ENCODE measurements at places on chromosomes 2 and 18.

DNA sequence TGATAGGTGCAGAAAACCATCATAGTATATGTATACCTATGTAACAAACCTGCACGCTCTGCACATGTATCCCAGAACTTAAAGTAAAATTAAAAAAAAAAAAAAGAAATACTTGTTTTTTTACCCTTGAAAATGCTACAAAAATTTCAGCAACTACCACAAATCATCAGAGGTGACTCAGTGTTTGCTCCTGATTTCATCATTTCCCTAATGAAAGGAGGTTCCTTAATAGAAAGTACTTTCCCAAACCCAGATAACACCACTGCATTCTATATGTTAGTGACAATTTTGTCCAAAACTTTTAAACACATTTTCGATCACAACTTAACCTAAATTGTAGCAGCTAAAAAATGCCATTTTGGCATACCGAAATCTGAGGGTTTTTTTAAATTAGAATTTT, 163.3 kb downstream of the SLC39A10 start:
- DNase-seq, result no peak

DNA sequence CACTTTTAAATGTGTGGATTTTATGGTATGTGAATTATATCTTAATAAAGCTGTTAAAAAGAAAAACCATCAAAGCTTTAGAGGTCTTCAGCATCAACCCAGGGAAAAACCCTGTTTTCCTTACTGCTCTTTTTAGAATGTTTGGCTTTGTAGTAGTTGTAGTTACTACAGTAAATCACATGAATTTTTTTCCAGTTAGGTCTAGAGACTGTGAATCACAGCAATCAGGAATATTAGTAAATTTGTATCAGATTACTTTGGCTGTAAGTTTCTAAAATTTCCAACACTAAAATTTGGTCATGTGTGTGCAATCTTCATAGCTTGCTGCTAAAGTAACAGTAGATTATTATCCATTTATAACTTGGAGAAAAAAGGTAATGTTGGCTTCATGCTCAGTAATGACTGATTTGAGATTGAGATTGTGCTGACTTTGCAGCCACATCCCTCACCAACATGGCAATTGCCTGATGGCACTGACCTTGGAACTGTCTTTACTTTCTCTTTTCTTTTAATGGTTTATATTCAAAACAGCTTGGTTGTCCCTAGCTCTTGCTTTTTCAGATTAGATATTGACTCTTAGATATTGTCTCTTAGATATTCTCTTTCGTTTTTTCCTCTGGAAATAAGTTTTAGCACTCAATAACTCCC, 41.1 kb downstream of the LCLAT1 start:
- DNase-seq, result no peak

GRCh38 chr2:143521396-143521795, 392.2 kb downstream of the ARHGAP15 start:
- no peak for DNase-seq

DNA sequence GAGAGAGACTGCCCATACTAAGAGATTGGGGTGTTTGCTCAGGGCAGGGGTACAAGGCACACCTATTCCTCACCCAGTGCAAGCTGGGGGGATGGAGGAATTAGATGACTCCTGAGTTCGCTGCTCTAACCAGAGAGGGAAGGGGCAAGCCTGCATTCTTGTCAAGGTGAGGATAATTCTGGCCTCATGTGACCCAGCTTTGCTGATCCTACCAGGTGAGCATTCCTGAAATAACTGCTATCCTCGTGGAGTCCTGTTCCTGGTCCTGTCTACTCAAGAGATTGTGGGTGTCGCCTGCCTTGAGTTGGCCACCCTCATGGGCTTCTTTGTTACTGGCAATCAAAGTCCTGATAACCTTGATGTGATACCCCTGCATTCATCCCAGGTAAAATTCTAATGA, 206.0 kb downstream of the SPP2 start:
- no peak for DNase-seq

- DNase-seq, result no peak
Measured at GRCh38 chr2:120372816-120373215, 26.9 kb downstream of the INHBB start.

GRCh38 chr2:230642966-230643365, 69.7 kb upstream of the CAB39 start:
- DNase-seq, result no peak

DNA sequence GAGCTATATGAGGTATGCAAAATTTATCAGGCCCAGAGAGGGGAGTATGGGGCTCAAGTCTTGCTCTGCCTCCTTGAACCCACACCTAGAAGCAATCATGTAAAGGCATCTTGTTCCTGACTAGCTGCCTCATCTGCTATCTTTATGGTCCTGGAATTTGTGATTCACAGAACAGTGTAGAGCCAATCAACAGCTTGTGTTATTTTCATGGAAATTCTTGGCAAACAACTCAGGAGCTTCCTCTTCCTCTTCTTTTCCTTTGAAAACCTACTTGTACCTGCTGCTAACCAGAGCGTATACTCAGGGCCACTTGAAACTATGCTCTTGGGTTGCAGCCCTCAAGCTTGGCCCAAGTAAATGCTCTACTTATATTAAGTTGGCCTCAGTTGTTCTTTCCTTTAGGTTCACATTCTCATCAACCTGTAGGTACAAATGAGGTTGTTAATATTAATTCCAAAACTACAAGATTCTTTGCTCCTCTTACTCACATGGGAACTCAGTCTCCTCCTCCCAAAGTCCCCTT, 3.5 kb upstream of the NOSTRIN start:
- no peak for DNase-seq

DNA sequence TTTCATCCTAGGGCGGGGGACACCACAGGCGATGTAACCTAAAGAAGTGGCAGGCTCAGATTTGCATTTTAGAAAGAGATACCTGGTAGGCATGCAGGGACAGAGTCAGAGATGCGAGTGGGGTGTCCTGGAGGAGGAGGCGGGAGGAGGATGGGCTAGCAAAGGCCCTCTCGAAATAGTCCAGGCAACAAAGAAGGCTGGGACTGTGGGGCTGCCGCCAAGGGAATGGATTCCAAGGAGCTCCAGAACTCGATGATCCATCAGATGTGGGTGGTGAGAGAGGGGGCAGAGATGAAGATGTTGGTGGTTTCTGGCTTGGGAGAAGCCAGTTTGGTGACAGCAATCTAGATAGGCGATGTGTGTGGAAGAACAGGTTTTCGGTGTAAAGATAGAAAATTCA, 12.5 kb upstream of the INPP5D start:
- no peak for DNase-seq

- DNase-seq, result no peak
Measured at GRCh38 chr2:43117521-43118143, 108.8 kb downstream of the ZFP36L2 start.

DNA sequence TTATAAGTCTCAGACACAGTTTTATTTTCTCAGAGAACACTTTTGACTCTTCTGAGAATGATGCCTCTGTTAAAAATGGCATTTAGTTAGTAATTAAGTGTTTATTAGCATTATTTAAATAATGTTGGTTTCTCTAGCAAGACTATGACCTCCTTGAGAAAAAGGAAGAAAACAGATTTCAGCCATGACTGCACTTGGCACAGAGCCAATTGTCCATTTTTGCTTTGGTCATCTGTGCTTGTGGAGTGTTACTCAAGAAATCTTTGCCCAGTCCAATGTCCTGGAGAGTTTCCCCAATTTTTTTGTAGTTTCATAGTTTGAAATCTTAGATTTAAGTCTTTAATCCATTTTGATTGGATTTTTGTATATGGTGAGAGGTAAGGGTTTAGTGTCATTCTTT, 1229.4 kb upstream of the FAM98A start:
- DNase-seq, result no peak

DNA sequence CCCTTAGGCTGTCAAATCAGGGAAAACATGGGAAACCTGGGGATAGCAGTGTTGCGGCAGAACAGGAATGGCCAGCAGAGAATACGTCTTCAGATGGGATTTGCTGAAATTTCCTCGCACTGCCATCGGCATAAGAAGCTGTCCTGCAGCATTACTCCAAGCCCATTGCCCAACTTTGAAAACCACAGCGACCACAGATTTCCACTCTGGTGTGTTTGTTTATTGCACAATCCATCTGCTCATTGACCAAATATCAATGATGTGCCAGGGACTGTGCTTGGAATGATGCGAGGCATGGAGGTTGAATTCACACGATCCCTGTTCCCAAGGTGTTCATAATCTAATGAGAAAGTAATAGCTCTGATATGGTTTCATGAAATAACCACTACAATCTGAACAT, 383.3 kb upstream of the MYT1L start:
- DNase-seq, result no peak

- no peak for DNase-seq
Measured at GRCh38 chr2:204753841-204754240, 208.6 kb downstream of the PARD3B start.

- DNase-seq, result no peak
Measured at GRCh38 chr18:23270986-23271680, 135.8 kb downstream of the CABLES1 start.

GRCh38 chr2:234548695-234549420, 52.0 kb upstream of the ARL4C start:
- no peak for DNase-seq

DNA sequence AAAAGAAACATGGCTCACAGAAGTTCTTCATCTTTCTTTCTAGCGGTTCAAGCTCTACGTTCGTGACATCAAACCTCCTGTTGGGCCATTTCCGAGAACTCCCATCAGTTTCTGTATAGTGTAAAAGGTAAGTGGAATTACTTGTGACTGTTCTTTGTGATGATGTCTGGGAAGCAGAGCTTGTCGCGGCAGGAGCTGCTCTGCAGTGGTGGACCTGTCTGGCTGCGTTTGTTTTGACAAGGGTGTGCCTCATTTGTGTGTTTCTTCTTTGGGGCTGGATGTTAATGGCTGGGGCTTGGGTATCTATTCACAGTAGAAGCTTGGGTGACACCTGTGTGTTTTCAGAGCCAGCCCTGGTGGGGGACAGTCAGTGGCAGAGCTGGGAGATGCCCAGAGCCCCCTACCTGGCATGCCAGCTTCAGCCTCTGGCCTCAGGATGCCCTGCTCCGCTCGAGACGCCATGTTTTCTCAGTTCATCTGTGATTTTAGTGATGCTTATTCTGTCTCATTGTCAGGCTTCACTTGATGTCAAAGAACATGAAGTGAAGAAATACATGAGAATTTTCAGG, 59.6 kb downstream of the LDLRAD4 start:
- DNase-seq, result no peak

GRCh38 chr2:201467666-201468065, 16.1 kb downstream of the STRADB start:
- no peak for DNase-seq

DNA sequence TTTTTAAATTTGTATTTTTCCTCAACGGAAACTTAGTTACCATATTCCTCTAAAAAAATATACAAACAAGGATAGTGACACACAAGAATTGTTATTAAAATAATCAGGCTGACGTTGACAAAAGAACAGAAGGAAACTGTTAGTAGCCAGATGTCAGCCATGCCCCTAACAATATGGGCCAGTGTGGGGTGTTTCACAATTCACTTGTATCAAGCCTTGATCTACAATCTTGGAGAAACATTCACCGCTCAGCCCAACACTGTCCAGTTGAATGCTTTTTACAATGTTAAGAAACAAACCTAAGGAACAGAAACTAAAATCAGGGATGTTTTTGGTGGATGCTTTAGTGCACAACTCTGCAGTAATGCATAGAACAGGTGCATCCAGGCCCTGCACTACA, 44.6 kb downstream of the TMEFF2 start:
- DNase-seq, result no peak

DNA sequence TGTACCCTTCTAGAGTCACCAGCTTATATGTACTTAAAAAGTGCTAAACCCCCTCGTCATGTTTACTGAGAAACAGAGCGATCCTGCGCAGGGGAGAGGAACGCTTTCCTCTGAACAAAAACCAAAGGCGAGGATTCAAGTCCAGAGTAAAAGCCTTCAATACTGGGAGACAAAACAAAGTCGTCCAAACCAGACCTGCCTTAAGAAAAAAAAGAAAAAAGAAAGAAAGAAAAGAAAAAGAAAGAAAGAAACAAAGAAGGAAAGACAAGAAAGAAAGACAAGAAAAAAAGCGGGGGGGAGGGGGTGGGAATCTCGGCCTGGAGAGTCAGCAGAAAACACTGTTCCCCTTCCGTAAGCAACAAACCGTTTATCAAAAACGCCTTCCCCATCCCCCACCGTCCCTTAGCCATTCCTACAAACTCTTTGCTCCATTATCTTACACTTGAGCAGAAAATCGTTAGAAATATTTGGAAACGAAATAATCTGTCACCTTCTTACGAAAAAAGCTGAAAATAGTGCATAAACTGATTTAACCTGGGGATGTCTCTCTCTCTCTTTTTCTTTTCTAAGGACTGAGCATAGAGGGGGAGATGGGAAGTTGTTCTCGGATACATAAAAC, 3.3 kb downstream of the PTGR3 start:
- no peak for DNase-seq

- DNase-seq, result no peak
Measured at GRCh38 chr2:10584843-10585475, 104.8 kb downstream of the NOL10 start.

- DNase-seq, result no peak
Measured at GRCh38 chr2:20629581-20630171, 21.2 kb downstream of the HS1BP3 start.

DNA sequence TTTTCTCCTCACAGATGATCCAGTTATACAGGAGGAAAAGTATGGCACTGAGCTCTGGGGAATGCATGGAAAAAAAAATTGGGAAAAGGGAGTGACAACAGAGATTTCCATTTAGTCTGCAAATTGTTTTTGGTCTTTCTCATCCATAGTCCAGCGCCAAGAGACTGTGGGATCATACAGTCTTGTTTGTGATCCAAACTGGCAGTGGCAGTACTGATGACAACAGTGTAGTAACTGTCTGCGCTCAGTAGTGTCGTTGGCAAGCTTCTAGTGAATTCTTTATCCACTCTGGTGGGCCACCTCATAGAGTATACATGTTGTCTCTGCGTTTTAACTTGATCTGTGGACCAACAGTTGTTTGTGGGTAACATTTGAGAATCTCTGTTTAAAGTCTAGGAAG, 37.9 kb downstream of the GALNT1 start:
- no peak for DNase-seq

Measured in stimulated activated CD4-positive, alpha-beta T cell treated with anti-CD3 and anti-CD28 coated beads, Interleukin-12 subunit alpha, Interleukin-12 subunit beta, amount 100 ng/mL, for 48 hours (primary cell).